ENCODE measurements at places on chromosomes 4 and X. TPM values are rescaled to one million over a fixed set of nuclear protein-coding genes. Genes with fewer than 3 reads are reported as not detected.

Gene CENPVL3
- not detected for total RNA-seq

Gene STK32B
- 0.10 TPM for total RNA-seq

Gene PCYT1B
- total RNA-seq: 7.2 TPM

Gene DOK7
- 8.6 TPM for total RNA-seq

- no peaks in the 10 kb centered on the region for H3K36me3 ChIP-seq
- H3K27ac ChIP-seq: no peak overlapping the region
- peak; percentile 51 for DNase-seq
- H3K4me1 ChIP-seq: peaks cover 4% of the 10 kb centered on the region
Measured at GRCh38 chr4:7649741-7650531, 215.2 kb upstream of the PSAPL1 start.

DNA sequence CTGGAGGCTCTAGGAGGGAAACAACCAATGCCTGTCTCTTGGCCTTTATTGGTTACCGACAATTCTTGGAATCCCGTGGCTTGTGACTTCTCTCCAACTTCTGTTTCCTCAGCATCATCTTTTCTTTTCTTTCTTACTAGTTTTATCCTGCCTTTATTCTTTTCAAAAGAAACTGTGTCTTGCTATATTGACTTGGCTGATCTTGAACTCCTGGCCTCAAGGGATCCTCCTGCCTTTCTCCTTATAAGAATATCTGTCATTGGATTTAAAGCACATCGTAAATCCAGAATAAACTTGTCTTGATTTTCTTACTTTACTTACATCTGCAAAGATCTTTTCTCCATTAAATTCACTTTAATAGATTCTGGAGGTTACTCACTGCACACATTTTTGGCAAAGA, 49.9 kb upstream of the UGT2B10 start:
- no peaks in the 10 kb centered on the region for H3K36me3 ChIP-seq
- DNase-seq: no peak
- no peaks in the 10 kb centered on the region for H3K4me1 ChIP-seq
- no peak overlapping the region for H3K27ac ChIP-seq
- no peaks in the 10 kb centered on the region for H3K27me3 ChIP-seq

DNA sequence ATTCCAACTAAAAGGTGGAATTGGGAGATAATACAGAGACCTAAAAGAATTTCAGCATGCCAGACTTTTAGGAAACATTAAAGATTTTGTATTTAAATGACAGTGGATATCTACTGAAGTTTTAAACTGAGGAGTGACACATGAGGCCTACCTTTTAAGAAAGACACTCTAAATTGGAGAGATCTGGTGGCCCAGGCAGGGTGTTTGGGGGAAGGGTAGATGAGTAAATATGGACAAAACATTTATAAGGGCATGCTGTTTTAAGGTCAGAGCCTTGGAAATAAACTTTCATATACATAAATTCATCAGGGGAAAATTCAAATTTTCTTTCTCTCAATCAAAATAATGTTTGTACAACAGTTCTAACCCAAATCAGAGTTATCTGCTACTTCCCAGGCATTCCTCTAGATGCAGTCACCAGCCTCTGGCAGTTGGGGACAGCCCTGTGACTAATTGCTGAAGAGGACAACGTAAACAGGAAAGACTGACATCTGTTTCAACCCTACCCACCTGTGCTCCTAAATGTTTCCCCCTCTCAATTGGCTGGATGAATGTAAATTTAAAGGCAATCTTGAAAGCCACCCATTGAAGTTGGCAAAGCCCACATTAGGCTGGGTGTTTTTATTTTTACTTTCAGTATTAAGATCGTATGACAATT, 1646.9 kb upstream of the ADGRL3 start:
- peak overlapping the region; percentile 43 for H3K4me3 ChIP-seq
- peaks cover 15% of the 10 kb centered on the region for H3K4me1 ChIP-seq
- H3K27ac ChIP-seq: peak overlapping the region; percentile 98
- no peaks in the 10 kb centered on the region for H3K36me3 ChIP-seq
- DNase-seq: peak; percentile 91

GRCh38 chr4:149555146-149555545, 260.5 kb downstream of the IQCM start:
- H3K36me3 ChIP-seq: no peaks in the 10 kb centered on the region
- no peak overlapping the region for H3K27ac ChIP-seq
- H3K4me1 ChIP-seq: 0 out of 2 replicates have a peak, but pooled peaks cover 3% of the 10 kb centered on the region
- no peak for DNase-seq
- no peaks in the 10 kb centered on the region for H3K27me3 ChIP-seq

DNA sequence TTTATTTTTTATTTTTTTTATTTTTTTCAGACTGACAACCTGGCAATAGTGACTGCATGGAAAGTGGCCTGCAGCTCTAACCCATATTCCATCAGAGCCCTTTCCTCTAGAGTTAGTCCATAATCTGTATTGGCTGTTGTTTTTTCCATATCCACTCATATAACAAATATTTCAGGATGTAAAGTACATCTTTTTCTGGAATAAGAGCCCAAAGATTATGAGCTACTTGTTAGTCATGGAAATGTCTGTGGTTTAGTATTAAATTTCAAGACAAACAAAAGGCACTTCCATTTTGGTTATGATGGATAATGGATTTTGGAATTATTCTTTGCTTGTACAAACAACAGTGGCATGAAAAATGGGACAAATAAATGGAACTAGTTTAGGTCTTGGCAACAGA, 296.0 kb upstream of the HS3ST1 start:
- H3K36me3 ChIP-seq: no peaks in the 10 kb centered on the region
- peaks cover 4% of the 10 kb centered on the region for H3K27me3 ChIP-seq
- H3K4me3 ChIP-seq: no peak overlapping the region
- no peak for DNase-seq

GRCh38 chrX:53374222-53374820, 48.1 kb downstream of the SMC1A start:
- H3K27me3 ChIP-seq: no peaks in the 10 kb centered on the region
- no peak overlapping the region for H3K27ac ChIP-seq
- H3K36me3 ChIP-seq: 0 out of 2 replicates have a peak, but pooled peaks cover 2% of the 10 kb centered on the region
- H3K4me1 ChIP-seq: no peaks in the 10 kb centered on the region
- H3K4me3 ChIP-seq: no peak overlapping the region

DNA sequence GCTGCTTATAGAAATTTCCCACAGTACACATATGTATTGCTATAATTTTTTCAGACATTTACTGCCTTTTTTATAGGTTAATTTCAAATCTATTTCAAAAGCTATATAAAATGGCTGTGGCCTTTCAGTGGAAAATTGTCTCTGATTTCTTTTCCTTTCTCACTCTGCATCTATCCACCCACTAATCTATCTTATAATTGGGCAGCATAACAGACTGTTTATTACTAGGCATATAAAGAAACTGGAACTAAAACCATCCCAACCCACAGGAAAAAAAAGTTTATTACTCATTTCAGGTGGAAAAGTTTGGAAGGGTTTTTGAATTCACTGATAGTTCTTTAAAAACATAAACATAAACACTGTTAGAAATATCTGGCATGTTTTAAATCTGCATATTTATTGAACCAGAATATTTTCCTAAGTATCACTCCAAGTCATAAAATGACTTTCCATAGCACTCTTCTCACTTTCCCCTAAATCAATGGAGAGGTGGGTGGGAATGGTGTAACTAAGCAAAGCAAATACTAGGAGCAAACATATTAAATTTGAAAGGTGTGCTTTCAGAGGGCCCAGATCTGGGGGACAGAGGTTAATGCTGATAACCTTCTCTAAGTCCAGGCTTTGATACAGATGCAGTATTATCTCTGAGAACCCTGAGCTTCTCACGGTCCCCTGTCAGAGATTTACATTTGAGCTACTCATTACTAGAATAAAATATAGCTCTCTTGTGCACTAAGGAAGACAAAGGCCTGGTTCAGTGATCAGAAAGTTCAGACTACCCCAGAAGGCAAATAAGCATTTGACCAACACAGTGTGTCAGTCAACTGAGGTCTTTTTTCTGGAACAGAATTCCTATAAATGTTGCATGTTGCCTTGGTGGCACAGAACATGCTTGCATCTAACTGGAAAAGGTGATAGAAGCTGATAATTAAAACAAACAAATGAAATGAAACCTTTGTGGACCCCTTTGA, 328.3 kb downstream of the UNC5C start:
- H3K4me3 ChIP-seq: no peak overlapping the region
- no peak for DNase-seq
- H3K27me3 ChIP-seq: no peaks in the 10 kb centered on the region
- no peak overlapping the region for H3K27ac ChIP-seq

GRCh38 chr4:25021216-25021615, 9.5 kb downstream of the LGI2 start:
- H3K36me3 ChIP-seq: peaks cover 14% of the 10 kb centered on the region
- H3K4me3 ChIP-seq: no peak overlapping the region
- peak; percentile 71 for DNase-seq
- H3K27me3 ChIP-seq: no peaks in the 10 kb centered on the region

DNA sequence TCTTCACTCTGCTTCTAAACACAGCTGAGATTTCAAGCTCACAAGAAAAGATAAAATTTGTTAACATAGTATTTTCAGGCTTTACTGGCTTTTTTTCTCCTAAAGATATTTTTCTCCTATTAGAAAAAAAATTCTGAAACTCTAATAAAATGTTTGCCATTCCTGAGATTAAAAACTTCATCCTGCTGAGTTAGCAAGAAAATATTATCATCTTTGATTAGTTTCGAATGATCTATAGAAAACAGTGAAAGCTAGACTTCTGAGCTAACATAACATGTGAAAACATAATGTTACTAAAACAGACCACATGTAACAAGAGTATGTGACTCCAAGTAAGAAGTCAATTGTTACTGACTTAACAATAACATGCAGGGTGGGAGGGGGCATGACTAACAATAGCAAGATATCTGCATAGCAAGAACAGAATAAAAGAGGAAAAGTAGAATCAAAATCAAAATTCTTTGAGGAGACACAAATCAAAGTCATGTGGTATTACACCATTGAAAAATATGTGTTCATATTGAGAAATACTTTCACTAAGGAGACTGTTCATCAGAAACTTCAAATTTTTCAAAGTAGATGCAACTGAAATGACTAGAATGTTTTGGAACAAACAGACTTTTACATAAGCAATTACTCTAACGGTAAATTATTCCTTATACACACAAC, 14.5 kb downstream of the TBCK start:
- peaks cover 10% of the 10 kb centered on the region for H3K36me3 ChIP-seq
- no peak overlapping the region for H3K27ac ChIP-seq
- no peaks in the 10 kb centered on the region for H3K27me3 ChIP-seq
- no peaks in the 10 kb centered on the region for H3K4me1 ChIP-seq
- DNase-seq: no peak

DNA sequence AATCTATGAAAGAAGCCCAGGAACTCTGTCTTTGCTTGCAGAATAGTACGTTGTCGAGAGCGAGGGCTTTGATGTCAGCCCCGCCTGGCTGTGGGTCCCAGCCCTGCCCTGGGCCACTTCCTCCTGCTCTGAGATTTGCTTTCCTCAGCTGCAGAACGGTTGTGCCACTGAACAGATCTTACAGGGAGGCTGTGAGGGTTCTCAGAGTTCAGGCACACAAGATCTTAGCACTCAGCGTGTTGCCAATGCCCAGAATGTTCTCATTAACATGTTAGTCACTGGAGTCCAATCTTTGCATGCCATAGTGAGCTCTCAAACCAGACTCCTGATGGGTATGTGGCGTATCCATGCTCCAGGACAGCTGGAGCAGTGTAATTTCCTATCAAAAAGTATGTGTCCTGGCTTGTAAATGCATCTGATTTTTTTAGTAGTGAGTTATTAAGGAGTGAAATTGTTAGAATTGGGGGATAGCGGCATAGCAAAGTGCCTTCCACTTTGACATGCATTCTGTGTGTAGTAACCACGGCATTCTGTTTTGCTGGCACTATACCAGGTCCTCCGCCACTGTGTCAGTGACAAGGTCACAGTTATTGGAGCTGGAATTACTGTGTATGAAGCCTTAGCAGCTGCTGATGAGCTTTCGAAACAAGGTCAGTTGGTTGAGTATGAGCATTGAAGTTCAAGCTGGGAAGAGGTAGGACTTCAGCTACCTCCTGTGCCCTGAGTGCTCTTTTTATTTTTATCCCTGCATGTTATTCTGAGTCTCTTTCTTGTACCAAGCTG, 31.6 kb downstream of the TKTL1 start:
- DNase-seq: no peak
- H3K27me3 ChIP-seq: peaks cover 7% of the 10 kb centered on the region
- H3K36me3 ChIP-seq: no peaks in the 10 kb centered on the region
- H3K4me1 ChIP-seq: peaks cover 7% of the 10 kb centered on the region
- no peak overlapping the region for H3K4me3 ChIP-seq

GRCh38 chr4:175282407-175282806, 364.2 kb downstream of the ADAM29 start:
- H3K4me3 ChIP-seq: no peak overlapping the region
- no peaks in the 10 kb centered on the region for H3K4me1 ChIP-seq
- no peaks in the 10 kb centered on the region for H3K27me3 ChIP-seq
- DNase-seq: no peak
- H3K36me3 ChIP-seq: no peaks in the 10 kb centered on the region

- H3K4me3 ChIP-seq: no peak overlapping the region
- no peaks in the 10 kb centered on the region for H3K4me1 ChIP-seq
- H3K27ac ChIP-seq: no peak overlapping the region
Measured at GRCh38 chr4:61149278-61149677, 50.8 kb upstream of the ADGRL3 start.

DNA sequence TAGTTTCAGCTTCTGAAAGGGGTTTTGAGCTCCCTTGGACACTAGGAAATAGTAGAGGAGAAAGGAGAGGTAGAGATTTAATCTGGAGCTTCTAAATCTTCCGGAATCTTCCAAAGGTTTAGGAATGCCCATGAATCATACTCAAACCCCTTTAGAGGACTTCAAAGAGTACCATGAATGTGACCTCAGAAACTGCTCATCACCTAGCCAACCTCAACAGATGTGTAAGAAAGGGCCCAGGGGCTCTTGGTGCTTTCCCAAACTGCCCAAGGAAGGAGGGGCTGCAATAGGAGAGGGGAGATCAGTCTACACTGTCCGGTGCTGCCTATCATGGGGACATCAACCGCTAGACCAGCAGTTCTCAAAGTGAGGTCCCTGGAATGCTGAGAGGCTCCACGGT, 109.1 kb downstream of the RBM47 start:
- no peaks in the 10 kb centered on the region for H3K4me1 ChIP-seq
- H3K36me3 ChIP-seq: no peaks in the 10 kb centered on the region
- no peak overlapping the region for H3K27ac ChIP-seq
- DNase-seq: no peak
- H3K4me3 ChIP-seq: no peak overlapping the region
- H3K27me3 ChIP-seq: no peaks in the 10 kb centered on the region

DNA sequence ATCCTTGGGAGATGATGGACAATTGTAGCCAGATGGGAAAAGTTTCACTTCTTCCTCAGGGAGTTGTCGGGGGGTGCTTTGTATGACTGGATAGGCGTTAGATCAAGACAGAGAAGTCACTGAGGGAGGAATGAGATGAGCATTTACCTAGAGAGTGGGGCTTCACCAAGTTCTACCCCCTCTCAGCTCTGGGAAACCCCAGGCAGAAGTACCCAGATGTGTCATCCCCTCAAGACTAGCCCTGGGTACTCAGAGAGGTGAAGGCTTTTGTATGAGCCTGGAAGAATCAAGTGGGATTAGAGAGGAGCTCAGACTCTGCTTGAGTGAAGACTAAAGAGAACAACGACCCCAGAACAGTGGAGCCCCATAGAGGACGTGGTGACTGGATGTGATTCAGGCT, 1.9 kb downstream of the MAGEB1 start:
- H3K4me3 ChIP-seq: no peak overlapping the region
- no peaks in the 10 kb centered on the region for H3K36me3 ChIP-seq
- H3K4me1 ChIP-seq: no peaks in the 10 kb centered on the region
- no peak for DNase-seq
